ENCODE measurements at places on chromosomes 5 and 9. TPM values are rescaled to one million over a fixed set of nuclear protein-coding genes. Genes with fewer than 3 reads are reported as not detected.

NOTCH1 gene
- 17.4 TPM for total RNA-seq

GNE gene
- 21.3 TPM for total RNA-seq

IL6ST gene
- 951 TPM for total RNA-seq

NREP gene
- 42.1 TPM for total RNA-seq

EIF4EBP3 gene
- total RNA-seq, result 1.7 TPM

NEURL1B gene
- total RNA-seq, result 0.74 TPM

SPATA31E1 gene
- total RNA-seq, result not detected

CORO2A gene
- 0.28 TPM for total RNA-seq

PCDHB12 gene
- total RNA-seq, result 0.09 TPM

PTGER4 gene
- total RNA-seq, result 3.4 TPM

C9 gene
- 0.18 TPM for total RNA-seq

GABRP gene
- total RNA-seq, result not detected

CARTPT gene
- not detected for total RNA-seq

GCNT1 gene
- total RNA-seq, result 30.0 TPM

TLX3 gene
- not detected for total RNA-seq

ARAP3 gene
- total RNA-seq, result 2.6 TPM

MARVELD2 gene
- total RNA-seq, result 0.14 TPM
